ENCODE measurements at places on chromosomes 1 and 21.

- DNase-seq: no peak
Measured at GRCh38 chr1:160674415-160674814, 27.6 kb upstream of the SLAMF1 start.

- DNase-seq: no peak
Measured at GRCh38 chr1:11930571-11931445, 3.7 kb upstream of the PLOD1 start.

- DNase-seq: no peak
Measured at GRCh38 chr1:113538225-113538624, 147.9 kb downstream of the MAGI3 start.

DNA sequence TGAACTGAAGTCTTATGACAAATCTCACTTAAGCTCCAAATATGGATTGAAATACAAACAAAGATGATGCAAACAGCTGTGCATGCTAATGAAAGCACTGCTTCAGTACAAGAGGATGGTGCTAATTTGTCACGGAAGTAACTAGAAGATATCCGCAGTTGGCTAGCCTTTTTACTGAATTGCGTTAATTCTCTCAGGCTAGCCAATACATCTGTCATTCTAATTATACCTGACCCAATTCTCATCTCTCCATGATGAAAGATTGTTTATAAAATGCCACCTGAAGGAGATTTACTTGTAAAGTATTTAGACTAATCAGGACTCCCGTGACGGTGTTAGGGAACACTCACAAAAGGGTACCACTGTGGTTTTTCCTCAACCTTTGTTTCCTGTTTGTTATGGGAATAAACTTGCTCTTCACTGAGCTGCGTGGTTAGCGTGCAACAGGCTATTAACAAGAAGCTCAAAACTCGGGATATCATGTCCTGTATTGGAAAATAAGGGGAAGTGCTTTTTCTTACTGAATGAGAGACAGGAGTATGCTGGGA lies 162.5 kb downstream of the APP start:
- DNase-seq: no peak

GRCh38 chr1:223429821-223430220 lies 36.6 kb downstream of the CCDC185 start:
- no peak for DNase-seq

DNA sequence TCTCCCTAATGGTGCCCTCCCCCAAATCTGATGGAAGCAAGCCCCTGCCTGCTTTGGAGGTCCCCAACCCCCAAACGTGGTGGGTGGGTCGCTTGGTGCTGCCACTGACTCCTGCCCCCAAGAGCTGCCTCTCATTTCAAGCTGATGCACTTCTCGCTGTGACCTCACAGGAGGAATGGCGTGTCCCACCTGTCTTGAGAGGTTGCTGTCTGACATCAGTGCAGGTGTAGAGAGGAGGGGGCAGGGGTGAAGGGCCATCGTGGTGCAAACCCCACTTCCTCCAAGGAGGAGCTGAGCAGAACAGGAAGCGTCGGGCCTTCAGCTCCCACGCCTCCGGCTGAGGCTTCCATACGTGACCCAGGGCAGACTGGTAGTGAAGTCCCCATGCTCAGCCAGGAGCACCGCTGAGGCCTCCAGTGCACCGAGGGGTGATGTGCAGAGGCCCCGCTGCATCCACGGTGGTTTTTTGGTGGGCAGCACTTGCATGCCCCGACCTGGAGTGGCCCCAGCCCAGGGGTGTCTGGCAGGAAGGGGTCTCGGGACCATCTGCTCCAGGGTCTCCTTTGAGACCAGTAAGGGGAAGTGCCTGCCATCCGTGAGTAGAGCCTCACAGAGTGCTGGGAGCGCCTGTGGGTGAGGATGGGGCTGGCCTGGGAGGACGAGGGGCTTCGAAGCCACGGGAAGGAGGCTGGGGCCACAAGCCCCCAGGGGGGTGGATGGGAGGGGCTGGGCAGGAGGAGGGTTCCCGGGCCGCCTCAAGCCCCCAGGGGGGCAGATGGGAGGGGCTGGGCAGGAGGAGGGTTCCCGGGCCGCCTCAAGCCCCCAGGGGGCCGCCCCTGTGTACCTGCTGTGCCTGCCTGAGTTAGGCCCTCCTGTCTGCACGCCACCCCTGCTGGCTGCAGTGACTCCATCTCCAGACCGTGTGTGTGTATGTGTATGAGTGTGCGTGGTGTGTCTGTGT lies 39.8 kb downstream of the WDR4 start:
- DNase-seq: no peak

GRCh38 chr21:23876925-23877558 lies 1730.2 kb downstream of the MRPL39 start:
- no peak for DNase-seq

DNA sequence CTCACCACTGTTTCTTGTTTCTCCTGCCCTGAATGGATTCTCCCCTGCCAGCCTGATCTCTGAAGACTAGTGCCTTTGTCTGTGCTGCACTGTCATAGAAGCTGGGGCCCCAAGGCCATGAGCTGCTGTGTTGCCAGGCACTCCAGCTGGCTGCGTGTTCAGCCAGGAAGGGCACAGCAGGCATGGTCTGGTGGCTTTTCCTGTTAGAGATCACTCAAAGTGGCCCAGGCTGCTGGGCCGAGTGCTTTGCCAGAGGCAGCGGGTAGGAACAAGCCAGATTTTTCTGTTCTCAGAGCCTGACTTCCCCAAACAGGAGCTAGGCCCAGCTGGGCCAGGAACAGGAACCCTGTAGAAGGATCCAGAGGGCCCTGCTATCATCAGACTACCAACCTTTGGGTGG lies 5.2 kb downstream of the ADPRS start:
- no peak for DNase-seq

DNA sequence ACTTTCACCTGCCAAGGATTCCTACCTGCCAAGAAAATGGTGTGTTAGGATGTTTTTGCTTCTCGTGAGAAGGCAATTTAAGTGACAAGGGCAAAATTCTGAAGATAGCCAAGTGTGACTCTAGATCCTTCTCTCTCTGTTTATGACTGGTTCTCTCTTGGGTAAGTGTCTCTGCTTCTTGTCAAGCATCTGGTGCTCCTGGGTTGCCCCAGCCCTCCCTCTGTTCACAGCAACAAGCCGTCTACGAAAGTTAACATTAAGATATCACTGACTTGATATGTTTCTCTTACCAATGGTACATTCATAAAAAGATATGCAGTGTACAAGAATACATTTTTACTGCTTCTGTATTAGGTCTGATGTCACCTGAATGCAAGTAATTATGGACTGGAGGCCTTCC lies 55.4 kb downstream of the PROX1 start:
- DNase-seq: no peak

DNA sequence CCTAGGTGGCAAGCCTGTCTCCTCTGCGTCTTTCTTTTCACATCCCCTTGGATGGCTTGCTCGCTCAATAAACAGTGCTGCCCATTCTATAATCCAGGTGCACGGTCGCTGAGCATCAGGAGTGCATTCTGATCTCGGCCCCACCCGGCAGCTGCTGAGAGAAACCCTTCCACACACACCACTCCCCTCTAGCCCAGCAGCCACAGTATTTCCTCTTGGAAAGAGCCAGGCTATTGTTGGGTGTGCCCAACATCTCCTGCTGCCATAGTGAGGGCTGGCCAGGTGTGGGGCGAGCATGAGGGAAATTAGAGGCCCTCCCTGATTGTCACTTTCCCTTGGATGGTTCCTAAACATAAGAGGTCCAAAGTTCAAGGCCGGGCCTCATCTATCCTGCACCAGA lies 24.7 kb downstream of the GPA33 start:
- no peak for DNase-seq

GRCh38 chr1:1273209-1273511 lies 494 bp downstream of the UBE2J2 start:
- DNase-seq: no peak

- no peak for DNase-seq
Measured at GRCh38 chr1:59698386-59698785, 116.4 kb upstream of the HOOK1 start.

DNA sequence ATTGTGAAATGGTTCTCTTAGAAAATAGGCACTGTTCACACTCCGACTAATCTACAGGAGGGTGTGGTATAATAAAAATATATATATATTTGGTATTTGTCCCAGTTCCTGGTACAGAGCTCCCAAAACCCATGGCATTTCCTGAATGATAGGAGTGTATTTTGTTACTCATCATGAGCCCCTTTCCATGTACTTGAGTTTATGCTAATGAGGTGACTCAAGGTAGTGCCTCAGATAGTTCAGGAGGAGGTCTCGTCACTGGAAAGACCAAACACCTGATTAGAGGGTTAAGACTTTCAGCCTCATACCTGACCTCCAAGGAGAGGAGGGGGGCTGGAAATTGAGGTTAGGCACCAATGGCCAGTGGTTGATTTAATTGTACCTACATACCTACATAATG lies 57.9 kb downstream of the TTC3 start:
- DNase-seq: no peak

DNA sequence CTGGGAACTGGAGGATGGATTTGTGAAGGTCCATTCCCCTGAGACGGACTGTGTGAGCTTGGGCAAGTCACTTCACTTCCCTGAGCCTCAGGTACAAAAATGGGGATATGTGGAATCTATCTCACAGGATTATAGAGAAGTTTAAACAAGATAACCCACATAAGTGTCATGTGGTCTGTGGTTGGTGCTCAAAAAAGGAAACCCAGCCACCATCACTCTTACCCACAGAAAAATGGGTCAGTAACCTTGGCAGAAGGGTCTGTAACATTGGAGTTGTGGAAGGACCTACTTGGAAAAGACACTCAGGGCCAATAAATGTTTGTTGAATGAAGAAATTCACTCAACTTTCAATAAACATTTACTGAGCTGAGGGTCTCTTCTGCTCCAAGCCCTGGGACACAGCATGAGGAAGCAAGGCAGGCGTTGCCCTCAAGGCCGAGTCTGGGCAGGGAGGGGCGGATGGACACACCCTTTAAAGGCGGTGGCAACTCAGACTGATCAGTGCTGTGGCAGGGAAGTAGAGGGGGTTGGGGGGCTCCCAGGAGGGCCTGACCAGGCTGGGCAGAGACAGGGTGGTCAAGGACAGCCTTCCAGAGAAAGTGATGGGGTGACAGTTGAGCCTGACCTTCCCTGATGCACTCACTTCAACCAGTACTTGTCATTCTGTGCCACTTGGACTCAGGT lies 66.7 kb upstream of the ACOT11 start:
- no peak for DNase-seq

- no peak for DNase-seq
Measured at GRCh38 chr1:3625151-3625907, 514 bp downstream of the TPRG1L start.

GRCh38 chr21:34850166-34850690 lies 181.4 kb downstream of the CLIC6 start:
- no peak for DNase-seq

- DNase-seq: no peak
Measured at GRCh38 chr1:98498651-98499050, 162.9 kb upstream of the SNX7 start.

- DNase-seq: no peak
Measured at GRCh38 chr1:170414989-170415709, 116.8 kb upstream of the GORAB start.

DNA sequence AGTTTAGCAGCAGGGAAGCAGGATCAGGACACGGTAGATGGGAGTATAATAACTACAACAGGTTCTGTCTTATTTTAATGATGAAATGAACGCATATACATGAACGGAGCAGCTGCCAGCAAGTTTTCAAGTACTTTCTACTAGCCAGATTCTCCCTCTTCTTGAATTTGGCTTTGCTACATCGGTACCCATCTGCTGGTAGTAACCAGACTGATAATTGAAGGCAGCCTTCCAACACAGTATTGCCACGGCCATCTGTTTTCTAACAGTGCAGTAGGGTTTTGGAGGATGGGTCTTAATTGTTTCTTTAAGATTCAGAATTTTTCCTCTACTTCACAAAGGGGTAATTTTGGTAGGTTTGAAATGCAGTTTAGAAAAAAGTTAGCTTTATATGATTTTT lies 33.4 kb downstream of the CENPF start:
- no peak for DNase-seq

DNA sequence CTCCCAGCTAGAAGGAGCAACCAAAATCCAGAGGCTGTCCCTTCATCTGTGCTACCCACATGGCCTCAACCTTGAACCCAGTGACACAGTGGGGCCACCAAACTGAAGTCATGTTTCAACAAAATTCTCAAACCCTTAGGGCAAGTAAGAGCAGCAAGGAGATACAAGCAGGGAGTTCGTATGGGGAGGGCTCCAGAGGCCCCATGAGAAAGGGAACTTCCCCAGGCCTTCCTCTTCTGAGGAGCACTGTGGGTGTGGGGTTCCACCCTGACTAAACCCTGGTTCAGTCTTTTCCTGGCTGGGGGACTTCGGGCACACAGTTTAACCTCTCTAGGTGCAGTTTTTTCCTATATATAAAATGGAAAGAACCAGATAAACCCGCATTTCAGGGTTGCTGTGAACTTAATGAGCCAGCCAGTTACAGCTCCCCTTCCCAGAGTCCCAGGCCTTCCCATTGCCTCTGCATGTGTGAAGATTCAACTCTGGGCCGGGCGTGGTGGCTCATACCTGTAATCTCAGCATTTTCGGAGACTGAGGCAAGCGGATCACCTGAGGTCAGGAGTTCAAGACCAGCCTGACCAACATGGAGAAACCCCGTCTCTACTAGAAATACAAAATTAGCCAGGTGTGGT lies 8.0 kb upstream of the THEMIS2 start:
- DNase-seq: no peak

DNA sequence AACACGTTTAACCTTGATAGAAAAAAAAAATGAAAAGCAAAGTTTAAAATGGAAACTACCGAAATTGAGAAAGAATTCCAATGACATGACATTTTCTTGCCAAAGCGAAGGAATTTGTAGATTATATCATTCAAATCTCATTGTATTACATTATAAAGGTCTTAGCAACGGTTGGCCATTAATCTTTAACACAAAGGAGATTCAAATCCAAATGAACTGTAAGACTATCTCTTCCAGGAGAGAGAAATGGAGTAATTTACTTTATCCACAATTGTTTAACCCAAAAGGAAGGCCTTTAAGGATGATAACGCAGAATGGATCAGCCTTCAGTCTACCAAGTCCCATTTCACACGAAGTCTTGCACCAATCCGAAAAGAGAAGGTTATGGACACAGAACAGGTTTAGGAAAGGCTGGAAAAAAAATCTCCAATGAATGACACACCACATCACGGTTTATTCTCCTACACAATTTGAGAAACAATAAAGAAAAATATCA lies 1.5 kb downstream of the ENAH start:
- no peak for DNase-seq

DNA sequence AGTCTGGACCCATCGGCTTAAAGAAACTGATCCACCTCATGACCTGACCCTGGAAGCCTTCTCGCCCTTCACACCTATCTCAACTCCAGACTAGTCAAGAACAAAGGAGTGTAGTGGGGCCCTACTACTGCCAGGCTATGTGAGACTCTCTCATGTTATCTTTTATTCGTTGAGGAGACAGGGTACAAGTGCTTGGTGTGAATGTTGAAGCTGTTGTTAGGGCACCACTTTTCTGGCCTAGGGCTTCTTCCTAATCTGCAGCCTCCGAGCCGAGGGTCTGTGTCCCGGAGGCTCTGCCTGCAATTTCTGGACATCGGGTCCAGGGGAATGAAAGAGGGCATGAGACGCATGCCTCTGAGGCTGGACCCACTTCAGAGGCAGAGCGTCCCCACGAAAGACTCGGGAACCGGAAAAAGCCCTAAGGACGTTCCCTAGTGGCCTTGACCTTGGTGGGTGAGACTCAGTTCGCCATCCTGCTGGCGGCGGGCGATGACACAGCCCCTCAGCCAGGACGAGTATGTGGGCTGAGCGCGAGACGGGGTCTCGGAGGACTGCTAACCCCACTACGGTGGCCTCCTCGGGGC lies 671 bp downstream of the DNAJC11 start:
- no peak for DNase-seq

All from AG04450 (cell line).